ENCODE measurements at places on chromosomes 7 and 10.

- DNase-seq = no peak
Observed at GRCh38 chr7:79293655-79294142, 159.8 kb downstream of the MAGI2 start.

- no peak for DNase-seq
Observed at GRCh38 chr10:101997803-101998202, 58.2 kb downstream of the ARMH3 start.

DNA sequence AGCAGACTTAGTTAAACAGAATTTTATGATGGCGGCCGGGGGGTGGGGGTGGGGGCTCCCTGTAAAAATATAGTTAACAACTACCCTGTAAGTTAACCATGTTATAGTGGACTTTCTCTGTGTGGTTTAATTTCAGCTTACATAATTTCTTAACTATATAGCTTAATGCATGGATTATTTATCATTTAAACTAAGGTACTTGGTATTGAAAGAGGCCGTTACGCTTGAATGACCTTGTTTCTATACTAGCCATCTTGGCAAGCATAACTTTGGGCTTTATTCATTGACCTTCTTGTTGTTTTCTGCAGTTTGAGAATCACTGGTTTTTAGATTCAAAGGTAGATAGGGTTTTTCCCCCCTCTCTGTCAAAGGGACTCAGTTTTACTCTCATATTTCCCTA lies 8.4 kb downstream of the EIF4EBP2 start:
- no peak for DNase-seq

DNA sequence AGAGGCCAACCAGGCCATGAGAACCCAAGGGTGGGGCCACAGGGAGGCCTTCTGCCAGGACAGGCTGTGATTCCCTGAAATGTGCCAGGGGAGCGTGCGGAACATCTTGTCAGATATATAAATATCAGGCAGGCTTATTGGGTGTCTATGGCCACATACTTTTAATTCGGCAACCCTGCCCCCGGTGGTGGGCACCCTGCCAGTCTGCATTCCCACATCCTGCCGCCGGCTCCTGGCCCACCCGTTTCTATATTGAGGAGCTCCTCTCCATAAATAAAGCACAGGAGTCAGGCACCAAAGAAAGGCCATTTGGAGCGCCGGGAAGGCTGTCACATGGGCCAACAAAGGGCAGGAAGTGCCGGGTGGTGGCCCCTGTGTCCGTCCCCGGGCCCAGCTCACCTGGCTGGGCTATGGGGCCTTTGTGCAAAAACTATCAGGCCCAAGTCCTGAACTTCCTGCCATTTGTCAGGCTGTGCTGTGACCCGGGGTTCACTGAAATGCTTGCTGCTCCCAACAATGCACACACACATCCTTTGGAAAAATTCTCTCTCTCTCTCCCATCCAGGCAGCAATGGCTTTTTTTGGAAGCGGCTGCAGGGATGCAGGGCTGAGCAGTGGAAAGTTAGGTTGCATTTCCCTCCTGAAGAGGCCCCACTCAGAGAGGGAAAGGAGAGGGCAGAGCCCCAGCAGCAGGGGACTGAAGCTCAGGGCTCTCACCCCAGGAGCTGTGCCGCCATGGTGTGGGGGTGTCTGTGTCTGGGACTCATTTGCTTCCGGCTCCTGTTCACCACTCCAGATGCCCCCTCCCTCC lies 25.0 kb upstream of the PODXL start:
- no peak for DNase-seq

DNA sequence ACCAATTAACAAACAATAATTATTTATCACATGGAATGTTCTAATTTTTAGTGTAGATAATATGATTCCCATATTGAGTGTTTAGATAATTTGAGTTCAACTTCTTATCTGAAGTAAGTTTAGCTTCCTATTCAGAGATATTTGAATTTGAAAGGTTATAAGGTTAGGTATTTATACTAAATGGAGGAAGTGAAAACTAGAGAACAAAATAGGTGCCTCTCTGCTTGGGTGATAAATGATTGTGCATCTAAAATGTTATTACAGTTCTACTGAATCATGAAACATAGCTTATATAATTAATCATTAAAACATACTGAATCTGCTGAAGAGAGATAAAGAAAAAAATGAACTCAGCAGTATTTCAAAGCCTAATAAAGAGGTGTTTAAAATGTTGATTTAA lies 1174.3 kb downstream of the XPNPEP1 start:
- DNase-seq = no peak

GRCh38 chr7:135489791-135490190 lies 20.1 kb downstream of the CNOT4 start:
- no peak for DNase-seq

DNA sequence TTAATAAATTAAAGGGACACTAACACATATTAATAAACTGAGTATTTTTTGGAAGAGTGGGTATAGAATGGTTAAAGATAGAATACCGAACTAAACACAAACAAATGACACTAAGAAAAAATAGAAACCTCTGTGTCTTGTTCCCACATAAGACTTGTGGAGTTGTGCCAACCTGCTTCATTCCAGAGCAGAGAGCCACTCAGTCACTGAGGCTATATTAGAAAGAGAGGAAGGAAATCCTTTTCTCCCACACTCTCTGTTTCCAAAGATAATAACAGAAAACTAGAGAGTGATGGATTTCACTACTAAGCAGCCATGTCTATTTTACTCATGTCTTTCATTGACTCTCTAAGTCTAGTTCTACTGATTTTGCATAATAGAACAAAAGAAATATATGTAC lies 26.0 kb downstream of the CTNNA3 start:
- DNase-seq = no peak

DNA sequence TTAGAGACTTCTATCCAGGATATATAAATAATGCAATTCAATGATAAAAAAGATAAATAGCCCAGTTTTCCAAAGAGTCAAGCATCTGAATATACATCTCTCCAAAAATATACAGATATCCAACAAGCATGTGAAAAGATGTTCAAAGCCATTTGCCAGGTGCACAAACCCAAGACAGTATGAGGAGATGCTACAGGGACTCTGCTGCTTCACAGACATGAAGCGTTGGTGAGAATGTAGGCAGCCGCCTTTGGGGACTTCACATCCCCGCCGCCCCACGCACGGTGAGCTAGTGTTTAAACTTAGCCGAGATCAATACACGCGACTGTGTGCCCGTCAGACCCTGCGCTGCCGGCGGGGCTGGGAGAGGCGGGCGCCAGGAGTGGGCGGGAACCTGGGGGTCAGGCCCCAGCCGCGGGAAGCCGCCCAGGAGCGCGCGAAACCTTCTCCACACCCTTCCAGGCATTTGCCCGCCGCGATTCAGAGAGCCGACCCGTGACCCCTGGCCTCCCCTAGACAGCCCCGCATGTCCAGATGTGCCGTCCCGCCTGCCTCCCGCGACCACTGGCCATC lies 927 bp upstream of the ALOX5 start:
- peak; percentile 20 for DNase-seq

Data from activated naive CD4-positive, alpha-beta T cell treated with anti-CD3 and anti-CD28 coated beads, Interleukin-2, amount 50 U/mL, for 16 hours (primary cell).